NCI-H82 (cell line): ENCODE measurements at places on chromosomes 7 and 10.

- DNase-seq = no peak
Observed at GRCh38 chr10:32159264-32159663, 103.0 kb upstream of the KIF5B start.

GRCh38 chr10:114713525-114714090 lies 55.5 kb upstream of the ABLIM1 start:
- DNase-seq = no peak

GRCh38 chr7:71130031-71130679 lies 1.8 kb upstream of the GALNT17 start:
- no peak for DNase-seq

- DNase-seq = no peak
Observed at GRCh38 chr10:125792342-125793300, 17.0 kb upstream of the MMP21 start.

GRCh38 chr7:105840981-105841749 lies 35.2 kb downstream of the ATXN7L1 start:
- no peak for DNase-seq
